M059J (cell line): ENCODE measurements at places on chromosomes 6 and 20.

- DNase-seq: peak; percentile 46
Observed at GRCh38 chr20:24309596-24309995, 159.8 kb upstream of the SYNDIG1 start.

GRCh38 chr20:16479666-16480065 lies 93.6 kb downstream of the KIF16B start:
- no peak for DNase-seq

GRCh38 chr6:84329516-84329915 lies 102.1 kb upstream of the CEP162 start:
- DNase-seq: no peak

GRCh38 chr6:15690510-15690909 lies 27.7 kb upstream of the DTNBP1 start:
- DNase-seq: no peak

DNA sequence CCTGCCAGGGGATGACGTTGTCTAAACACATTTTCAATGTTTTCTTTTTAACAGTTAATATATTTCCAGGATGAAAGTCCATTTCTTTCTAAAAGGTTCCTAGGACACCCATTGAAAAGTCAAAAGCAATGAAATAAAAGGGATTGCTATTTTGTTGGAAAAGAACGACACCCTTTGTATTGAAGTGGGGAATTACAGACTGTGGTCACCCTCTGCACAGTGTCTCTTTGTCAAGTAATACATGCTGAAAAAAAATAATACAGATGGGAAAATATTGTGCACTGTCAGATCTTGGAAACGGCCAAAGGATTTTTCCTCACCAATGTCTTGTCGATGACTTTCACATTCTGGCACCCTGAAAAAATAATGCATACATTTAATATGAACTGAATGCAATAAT lies 56.9 kb downstream of the HAO1 start:
- DNase-seq: no peak

DNA sequence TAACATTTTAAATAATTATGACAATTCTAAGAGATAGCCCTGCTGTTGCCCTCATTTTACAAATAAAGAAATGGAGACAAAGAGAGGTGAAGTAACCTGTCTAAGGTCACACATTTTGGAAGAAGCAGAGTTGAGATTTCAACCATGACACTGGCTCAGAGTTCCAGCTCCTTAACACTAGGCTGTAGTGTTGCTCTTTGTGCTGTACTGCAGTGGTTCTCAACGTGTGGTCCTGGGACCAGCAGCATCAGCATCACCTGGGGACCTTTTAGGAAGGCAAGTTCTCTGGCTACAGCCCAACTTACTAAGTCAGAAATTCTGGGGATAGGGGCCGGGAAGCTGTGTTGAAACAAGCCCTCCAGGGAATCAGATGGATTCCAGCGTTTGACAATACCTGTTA lies 62.4 kb upstream of the FERMT1 start:
- DNase-seq: peak; percentile 4

GRCh38 chr6:107180099-107180498 lies 64.8 kb upstream of the BEND3 start:
- no peak for DNase-seq

DNA sequence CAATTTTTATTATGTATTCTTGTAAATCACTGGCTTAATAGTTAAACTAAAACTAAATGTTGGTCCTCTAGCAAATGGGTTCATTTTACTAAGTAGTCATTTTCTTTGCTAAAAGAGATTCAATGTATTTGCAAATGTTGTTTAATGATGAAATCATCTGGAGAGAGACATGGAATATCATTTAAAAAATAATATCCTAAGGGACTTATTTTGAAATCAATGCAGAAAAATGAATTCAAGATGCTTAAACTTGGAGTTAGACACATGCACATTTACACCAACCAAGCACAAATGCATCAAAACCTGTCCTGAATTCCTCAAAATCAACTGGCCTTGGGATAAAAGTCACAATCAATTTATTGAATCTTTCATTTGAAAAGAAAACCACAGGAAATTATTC lies 165.0 kb upstream of the RNF217 start:
- no peak for DNase-seq

DNA sequence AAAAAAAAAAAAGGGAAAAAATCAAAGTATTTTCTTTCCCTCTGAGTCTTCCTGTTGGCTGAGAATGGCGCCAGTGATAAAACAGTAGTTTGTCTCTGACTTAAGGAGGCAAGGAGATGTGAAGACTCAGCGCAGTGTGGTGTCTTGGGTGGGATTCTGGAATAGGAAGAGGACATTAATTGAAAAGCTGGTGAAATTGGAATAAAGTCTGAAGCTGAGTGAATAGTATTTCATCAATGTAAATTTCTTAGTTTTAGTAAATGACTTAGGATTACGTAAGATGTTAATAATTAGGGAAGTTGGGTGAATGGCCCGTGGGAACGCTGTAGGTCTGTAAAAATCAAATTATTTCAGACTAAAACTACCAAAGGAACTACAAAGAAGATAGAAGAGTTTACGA lies 122.8 kb upstream of the ZNF217 start:
- DNase-seq: no peak

DNA sequence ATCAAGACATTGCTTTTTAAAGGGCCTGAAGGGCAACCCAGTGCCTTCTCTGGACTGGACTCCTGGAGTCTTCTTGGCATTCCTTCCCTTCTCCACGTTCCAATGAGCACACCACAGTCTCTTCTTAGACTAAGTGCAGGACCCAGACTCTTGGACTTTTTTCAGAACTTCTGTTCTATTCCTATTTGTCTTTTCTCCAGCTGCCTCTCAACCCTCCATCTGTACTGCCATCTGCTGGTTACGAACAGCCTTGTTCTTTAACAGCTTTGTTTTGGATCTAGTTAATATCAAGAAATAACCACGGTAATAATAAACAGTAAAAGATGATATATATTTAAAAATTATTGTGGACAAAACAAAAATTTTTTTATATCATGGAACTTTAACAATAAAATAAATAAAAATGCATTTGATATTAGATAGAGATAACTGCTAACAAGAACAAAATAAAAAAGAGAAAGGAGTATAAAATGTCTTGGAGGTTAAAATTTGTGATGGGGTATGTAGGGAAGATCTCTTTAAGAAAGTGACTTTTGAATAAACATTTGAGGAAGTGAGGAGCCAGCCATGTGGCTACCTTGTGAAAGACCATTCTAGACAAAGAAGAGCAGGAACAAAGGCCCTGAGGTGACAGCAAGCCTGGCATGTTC lies 105.1 kb upstream of the HCRTR2 start:
- DNase-seq: peak; percentile 40

DNA sequence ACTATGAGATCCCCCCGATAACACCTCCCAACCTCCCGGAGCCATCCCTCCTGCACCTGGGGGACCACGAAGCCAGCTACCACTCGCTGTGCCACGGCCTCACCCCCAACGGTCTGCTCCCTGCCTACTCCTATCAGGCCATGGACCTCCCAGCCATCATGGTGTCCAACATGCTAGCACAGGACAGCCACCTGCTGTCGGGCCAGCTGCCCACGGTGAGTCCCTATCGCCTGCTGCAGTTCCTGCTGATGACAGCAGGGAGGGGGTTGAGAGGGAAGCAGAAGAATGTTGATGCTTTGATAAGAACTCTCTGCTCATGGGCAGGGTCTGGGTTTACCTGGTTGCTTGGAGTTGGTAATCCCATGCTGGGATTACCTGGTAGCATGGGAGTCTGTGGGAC lies 91.9 kb downstream of the TOX2 start:
- no peak for DNase-seq

DNA sequence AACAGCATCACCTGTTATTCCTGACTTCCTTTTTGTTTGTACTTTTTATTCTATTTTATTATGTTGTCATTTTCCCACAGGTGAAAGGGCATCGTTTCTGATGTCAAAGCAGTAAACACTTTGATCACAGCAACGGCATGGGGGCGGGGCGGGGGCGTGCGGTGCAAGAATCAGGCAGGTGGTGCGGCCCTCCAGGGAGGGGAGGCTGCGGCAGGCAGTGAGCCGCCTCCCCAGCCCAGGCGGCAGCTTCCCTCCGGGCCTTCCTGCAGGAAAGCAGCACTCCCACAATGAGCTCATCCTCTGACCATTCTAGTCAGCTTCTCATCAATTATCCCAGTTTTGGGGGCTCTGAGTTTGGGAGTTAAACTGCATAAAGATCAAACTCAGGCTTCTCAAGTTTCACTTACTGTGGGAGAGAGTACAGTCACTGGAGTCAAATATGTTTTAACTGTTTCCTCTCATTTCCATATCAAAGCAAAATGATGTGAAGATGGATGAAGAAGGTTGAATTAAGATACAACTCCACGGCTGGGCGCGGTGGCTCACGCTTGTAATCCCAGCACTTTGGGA lies 608.4 kb upstream of the AGPAT4 start:
- DNase-seq: no peak

DNA sequence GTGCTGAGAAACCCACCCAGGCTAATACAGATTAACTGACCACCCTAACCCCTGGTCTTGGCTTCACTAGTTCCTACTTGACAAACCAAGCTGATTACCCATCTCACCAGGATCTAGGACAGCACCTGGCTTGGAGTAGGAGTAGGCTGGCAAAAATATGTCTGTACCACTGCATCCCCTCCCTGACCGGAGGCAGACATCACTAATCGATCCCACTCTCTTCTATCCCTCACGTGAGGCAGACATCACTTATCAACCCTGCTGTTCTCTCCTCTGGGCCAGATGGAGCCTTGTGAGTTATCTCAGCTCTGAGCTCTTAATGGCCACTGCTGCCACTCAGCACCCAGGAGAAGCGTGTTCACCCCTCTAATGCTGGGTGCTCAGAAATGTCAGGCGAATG lies 324.3 kb downstream of the CDH4 start:
- no peak for DNase-seq

- no peak for DNase-seq
Observed at GRCh38 chr6:162973980-162974379, 246.2 kb downstream of the PACRG start.

GRCh38 chr6:40480678-40481077 lies 106.5 kb downstream of the LRFN2 start:
- no peak for DNase-seq
